ENCODE measurements at places on chromosomes 1 and 21. TPM values are rescaled to one million over a fixed set of nuclear protein-coding genes. Genes with fewer than 3 reads are reported as not detected.

The TMEM125 gene
- not detected for total RNA-seq

DNA sequence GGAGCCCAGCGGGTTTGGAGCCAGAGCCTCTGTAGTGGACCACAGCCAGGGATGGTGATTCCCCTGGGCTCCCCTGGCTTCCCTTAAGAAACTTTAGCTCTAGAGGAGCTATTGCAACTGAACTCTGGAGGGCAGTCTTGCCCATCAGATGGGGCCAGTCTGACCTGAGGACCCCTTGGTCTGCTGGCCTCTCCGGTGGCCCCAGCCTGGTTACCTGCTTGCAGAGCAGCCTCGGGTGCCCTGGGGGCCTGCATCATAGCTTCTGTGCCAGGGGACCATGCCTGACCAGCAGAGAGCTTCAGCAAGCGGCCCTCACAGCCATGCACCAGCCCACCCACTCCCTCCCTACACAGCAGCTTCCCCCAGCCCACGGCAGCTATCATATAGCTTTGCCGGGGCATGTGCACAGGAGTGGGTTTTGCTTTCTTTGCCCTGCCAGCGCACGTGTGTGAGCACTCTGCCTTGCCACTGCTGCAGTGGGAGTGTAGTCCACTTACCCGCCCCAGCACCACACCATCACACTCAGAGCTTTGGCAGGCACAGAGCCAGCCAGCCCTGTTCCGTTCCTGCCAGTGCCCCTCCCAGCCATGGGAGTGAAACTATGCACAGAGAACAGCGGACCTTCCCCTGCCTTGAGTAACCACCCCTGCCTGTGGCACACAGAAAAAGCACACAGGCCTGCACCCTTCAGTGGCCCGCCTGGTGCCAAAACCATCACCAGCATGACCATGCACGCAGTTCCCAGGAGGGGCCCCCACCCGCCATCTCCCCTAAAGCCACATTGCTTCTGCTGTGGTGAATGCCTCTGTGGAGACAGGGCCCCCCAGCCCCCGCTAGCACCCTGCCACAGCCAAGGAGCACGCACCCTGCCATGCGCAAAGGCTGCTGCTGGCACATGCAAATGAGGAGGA is 442.9 kb upstream of the NEGR1 start:
- no peak for DNase-seq

- DNase-seq = no peak
These were observed 16.2 kb upstream of the SELE start for GRCh38 chr1:169750041-169750440.

The RCSD1 gene
- 1.4 TPM for total RNA-seq

All from Panc1 (cell line).